ENCODE measurements at places on chromosomes 4 and X.

- DNase-seq: no peak
Observed at GRCh38 chr4:138500869-138501268, 258.7 kb upstream of the SLC7A11 start.

DNA sequence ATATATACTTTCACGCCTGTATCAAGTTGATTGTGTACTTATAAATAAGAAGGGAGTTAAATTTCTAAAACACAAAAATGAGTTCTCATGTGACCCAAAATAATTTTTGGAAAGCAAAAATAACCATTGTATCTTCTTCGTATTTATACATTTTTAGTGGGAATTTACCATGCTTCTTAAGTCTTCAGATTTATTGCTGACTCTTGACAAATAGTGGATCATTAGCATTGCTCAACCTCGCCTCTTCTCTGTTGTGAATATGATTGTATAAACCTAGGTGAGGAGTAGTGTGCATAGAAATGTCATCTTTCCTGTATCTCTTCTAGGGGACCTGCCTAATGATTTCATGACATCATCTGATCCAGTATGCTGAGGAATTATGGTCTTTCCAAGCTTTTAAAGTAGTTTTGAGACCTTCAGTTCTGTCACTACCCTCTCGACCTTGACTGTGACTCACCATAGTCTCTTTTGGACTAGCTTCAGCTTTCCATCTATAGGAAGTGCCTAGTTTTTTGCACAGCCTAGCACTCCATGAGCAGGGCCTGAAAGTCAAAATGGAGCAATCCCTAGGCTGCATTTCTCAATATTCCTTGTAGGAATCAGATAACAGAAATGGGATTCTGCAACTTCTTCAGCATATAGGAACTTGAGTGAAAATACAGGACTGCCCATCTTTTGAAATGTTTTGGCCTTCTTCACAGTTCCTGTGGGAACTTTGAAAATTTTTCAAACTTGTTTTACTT, 157.6 kb downstream of the ARX start:
- DNase-seq: no peak

DNA sequence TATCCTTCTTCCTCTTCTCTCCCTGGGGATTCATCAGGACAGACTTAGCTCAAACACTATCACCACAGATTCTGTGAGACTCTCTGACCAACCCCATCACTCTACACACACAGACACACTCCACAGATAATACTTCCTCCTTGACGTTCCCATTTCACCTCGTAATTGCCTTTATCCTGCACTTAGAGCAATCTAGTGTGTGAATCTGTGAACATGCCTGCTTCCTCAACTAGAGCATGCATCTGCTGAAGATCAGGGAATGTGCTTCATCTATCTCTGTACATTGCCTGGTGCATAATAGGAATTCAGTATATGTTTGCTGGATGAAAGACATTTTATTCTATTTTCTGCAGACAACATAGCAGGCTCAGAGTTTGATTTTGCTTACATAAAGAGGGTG, 25.1 kb upstream of the HS6ST2 start:
- DNase-seq: no peak

- peak; percentile 50 for DNase-seq
Observed at GRCh38 chr4:68373513-68373912, 23.6 kb upstream of the YTHDC1 start.

DNA sequence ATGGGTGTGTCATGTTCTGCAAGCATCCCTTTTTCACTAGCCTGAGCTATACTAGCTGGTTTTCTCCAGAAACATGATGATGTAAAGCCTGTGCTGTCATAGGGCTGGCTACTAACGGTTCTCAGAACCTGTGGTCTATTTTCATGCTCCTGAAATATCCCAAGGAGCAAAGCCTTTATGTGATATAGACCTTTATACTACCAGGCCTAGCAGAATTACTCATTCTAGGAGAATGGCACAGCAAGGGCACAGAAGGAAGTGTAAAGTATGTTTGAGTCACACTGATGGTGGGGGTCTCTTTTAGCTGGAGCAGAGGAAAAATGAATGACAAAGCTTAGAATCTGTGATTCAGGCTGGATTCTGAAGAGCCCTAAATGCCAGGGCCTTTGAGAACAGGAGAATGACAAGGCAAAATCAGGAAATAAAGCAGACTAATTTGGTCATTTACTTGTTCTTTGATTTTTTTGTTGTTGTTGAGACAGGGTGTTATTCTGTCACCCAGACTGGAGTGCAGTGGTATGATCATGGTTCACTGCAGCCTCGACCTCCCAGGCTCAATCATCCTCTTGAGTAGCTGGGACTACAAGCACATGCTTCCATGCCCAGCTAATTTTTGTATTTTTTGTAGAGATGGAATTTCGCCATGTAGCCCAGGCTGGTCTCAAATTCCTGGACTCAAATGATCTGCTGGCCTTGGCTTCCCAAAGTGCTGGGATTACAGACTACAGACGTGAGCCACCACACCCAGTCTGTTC, 11.8 kb downstream of the TCEAL1 start:
- no peak for DNase-seq

- DNase-seq: no peak
Observed at GRCh38 chr4:32876546-32876945, 2156.4 kb downstream of the PCDH7 start.

DNA sequence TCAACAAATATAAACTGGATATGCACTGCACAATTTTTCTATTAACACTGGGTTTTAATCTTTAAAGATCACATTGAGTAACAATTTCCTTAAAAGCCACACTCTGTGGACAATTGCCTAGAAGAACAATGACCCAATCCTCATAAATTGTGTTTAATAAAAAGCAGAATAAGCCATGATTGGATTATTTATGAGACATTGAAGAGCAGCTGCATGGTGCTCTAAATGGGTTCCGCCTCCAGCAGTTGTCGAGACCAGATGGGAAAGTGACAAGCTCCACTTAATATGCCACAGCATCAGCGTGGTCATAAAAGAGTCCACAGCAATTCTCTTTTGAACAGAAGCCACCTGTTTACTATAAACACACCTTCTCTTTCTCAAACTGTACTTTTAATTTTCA, 635.2 kb upstream of the FRG1 start:
- no peak for DNase-seq

DNA sequence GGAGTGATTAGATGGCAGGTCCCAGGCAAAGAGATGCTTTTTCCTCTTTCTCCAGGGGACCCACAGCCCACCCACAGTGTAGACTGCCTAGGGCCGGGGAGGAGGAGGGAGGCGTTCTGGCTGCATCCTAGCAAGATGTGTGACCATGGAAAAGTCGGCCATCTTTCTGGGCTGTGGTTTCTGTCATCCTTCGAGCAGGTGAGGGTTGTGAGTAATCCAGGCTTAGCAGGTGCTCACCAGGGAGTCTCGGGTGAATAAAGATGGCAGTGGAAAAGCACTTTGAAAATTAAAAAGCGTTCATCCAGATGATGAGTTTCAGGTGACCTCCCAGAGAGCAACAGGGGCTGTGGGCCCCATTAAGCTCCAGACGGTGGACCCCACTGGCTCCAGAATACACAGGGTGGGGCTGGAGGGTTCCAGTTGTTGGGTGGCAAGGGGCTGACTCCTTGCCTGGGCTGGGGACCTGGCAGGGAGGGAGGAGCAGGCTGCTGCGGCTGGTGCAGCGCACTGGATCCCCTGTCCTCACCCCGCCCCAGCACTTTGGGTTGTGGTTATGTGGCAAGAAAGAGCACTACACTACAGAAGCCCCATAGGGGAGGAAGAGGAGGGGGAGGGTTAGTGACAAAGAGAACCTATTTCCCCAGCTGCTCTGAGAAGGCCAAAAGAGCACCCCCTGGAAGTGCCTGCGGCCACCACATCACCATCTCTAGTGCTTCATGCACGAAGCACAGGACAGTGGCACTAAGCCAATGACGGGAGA, 23.7 kb downstream of the ELF4 start:
- no peak for DNase-seq

GRCh38 chr4:8675383-8675782, 82.8 kb downstream of the CPZ start:
- no peak for DNase-seq

DNA sequence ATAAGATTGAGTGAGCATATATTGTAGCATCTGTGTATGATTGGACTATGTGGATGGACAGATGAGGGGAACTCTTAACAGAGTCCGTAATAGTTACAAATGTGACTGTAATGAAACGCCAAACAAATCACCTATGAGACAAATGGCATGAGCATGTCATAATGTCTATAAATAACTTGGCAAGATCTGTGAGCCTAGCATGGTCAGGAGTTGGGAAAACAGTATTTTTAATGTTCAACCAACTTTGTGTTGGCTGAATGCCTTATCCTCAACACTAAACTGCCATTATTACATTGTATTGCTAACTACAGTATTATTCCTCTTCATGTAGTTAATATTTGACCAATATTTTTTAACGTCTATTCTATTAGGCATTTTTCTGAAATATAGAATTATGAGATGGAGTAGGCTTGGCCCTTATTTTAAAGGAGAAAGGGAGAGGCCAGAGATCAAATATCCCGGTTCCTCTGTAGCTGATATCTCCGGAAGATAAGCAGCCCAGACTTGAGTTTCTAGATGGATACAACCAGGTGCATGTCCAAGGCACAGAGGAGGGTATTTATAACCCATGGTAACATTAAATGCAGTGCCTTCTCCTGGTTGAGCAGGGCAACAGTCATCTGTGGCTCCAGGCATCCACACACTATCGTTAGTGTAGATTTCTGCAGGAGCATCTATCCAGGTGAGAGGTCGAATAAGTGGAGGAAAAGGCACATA, 32.7 kb downstream of the PF4 start:
- no peak for DNase-seq

- DNase-seq: no peak
Observed at GRCh38 chrX:153802513-153803045, 8.1 kb downstream of the SSR4 start.

- peak; percentile 50 for DNase-seq
Observed at GRCh38 chr4:1809754-1810502, 16.8 kb downstream of the FGFR3 start.

- DNase-seq: no peak
Observed at GRCh38 chr4:152936446-152937335, 568 bp downstream of the FHDC1 start.

GRCh38 chrX:68927178-68927577, 98.4 kb downstream of the EFNB1 start:
- DNase-seq: no peak

DNA sequence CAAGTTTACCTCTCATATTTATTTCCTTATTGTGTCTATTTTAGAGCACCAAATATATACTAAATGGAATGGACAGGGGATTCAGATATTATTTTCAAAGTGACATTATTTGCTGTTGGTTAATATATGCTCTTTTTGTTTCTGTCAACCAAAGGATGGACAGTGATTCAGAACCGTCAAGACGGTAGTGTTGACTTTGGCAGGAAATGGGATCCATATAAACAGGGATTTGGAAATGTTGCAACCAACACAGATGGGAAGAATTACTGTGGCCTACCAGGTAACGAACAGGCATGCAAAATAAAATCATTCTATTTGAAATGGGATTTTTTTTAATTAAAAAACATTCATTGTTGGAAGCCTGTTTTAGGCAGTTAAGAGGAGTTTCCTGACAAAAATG, 6.2 kb downstream of the FGB start:
- DNase-seq: no peak

GRCh38 chr4:145557720-145558119, 61.5 kb upstream of the MMAA start:
- DNase-seq: peak; percentile 25

- no peak for DNase-seq
Observed at GRCh38 chr4:8710946-8711345, 118.4 kb downstream of the CPZ start.

Measured in stimulated activated CD4-positive, alpha-beta T cell treated with anti-CD3 and anti-CD28 coated beads, Interleukin-15, amount 100 ng/mL, for 48 hours (primary cell).